Smooth muscle cell of the pulmonary artery (primary cell): ENCODE measurements at places on chromosomes 11 and 22. TPM values are rescaled to one million over a fixed set of nuclear protein-coding genes. Genes with fewer than 3 reads are reported as not detected.

Gene ESAM
- 2.9 and 5.5 TPM in 2 replicates for total RNA-seq

Gene SCGB2A2
- total RNA-seq: not detected in 2 replicates

Gene AMPD3
- 3.1 and 5.8 TPM in 2 replicates for total RNA-seq

Gene DERL3
- 0.85 and 0.89 TPM in 2 replicates for total RNA-seq

Gene OR8G5
- total RNA-seq: not detected in 2 replicates

Gene APOL1
- 68.4 and 93.8 TPM in 2 replicates for total RNA-seq

Gene SNX32
- 1.3 and 4.0 TPM in 2 replicates for total RNA-seq

Gene MPZL2
- total RNA-seq: 0.07 and 0.56 TPM in 2 replicates

Gene SHANK3
- total RNA-seq: 0.33 and 0.59 TPM in 2 replicates

Gene CDPF1
- total RNA-seq: 10.2 and 10.6 TPM in 2 replicates

Gene PAMR1
- total RNA-seq: 74.1 and 303 TPM in 2 replicates

Gene KDM4D
- total RNA-seq: 0.36 and 0.52 TPM in 2 replicates

Gene SLC35E4
- 16.5 and 20.5 TPM in 2 replicates for total RNA-seq

Gene OR52I2
- not detected in 2 replicates for total RNA-seq

Gene HBG1
- total RNA-seq: not detected in 2 replicates

Gene BAD
- 52.2 and 56.6 TPM in 2 replicates for total RNA-seq

Gene ACR
- total RNA-seq: not detected in 2 replicates

Gene CDC45
- 2.4 and 3.8 TPM in 2 replicates for total RNA-seq

Gene DGKZ
- total RNA-seq: 36.6 and 43.2 TPM in 2 replicates

Gene PKDREJ
- total RNA-seq: under 0.01 and 0.03 TPM in 2 replicates

Gene CNIH2
- 0.72 and 0.86 TPM in 2 replicates for total RNA-seq

Gene LRFN4
- 12.3 and 25.0 TPM in 2 replicates for total RNA-seq

Gene SLC25A17
- 13.9 and 17.5 TPM in 2 replicates for total RNA-seq

Gene NAALAD2
- total RNA-seq: 0.30 and 0.46 TPM in 2 replicates

Gene ANO3
- total RNA-seq: 4.5 and 7.7 TPM in 2 replicates

Gene DEUP1
- not detected in 2 replicates for total RNA-seq

Gene VSIG10L2
- not detected in 2 replicates for total RNA-seq

Gene FOLR1
- not detected in 2 replicates for total RNA-seq

Gene CYTH4
- total RNA-seq: 0.07 and 0.36 TPM in 2 replicates

Gene DRD4
- total RNA-seq: 0.07 and 0.23 TPM in 2 replicates

Gene B4GALNT4
- total RNA-seq: 2.2 and 11.6 TPM in 2 replicates

Gene GPR83
- total RNA-seq: not detected in 2 replicates

Gene SYT7
- total RNA-seq: 7.4 and 40.1 TPM in 2 replicates

Gene HBE1
- total RNA-seq: not detected in 2 replicates

Gene TM7SF2
- 9.0 and 12.6 TPM in 2 replicates for total RNA-seq

Gene ZNF280A
- total RNA-seq: not detected in 2 replicates

Gene OR5F1
- total RNA-seq: not detected in 2 replicates

Gene NUDT8
- total RNA-seq: 3.4 and 3.9 TPM in 2 replicates

Gene GLYAT
- total RNA-seq: not detected in 2 replicates

Gene CBLIF
- not detected in 2 replicates for total RNA-seq

Gene PATE1
- not detected in 2 replicates for total RNA-seq

Gene MMP3
- total RNA-seq: 0.40 TPM in 1 of 2 replicates, not detected in the other

Gene CD3D
- total RNA-seq: not detected in 2 replicates

Gene COA4
- total RNA-seq: 39.2 and 49.4 TPM in 2 replicates

Gene TNNT3
- 0.33 TPM in 1 of 2 replicates, not detected in the other for total RNA-seq
